ENCODE measurements at places on chromosomes 3 and 15.

- no peak for DNase-seq
Observed at GRCh38 chr3:52986049-52986448, 59.8 kb downstream of the SFMBT1 start.

DNA sequence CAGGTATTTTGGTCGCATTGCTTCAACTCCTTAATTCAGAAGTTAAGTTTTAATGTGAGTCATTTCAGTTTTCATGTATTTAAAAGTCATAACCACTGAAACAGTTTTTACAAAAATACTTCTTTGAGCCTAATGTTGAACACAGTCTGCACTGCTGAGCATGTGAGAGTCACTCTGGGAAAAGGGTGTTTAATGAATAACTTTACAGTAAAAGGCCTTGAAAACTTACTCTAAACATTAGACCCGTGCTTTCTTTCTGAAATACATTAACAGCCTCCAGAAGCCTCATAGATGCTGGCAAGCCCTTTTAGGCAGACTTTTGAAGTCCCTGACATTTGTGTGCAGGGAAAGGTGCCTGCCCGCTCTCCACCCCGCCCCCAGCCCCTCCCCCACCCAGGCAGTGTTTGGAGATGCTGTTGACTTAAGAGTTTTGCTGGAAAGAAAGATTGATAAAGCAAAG lies 68.9 kb upstream of the NR2F2 start:
- DNase-seq, result no peak

GRCh38 chr3:55309336-55309735 lies 177.8 kb downstream of the WNT5A start:
- DNase-seq, result no peak

- DNase-seq, result no peak
Observed at GRCh38 chr3:160162440-160162839, 62.8 kb upstream of the C3orf80 start.

- DNase-seq, result peak; percentile 18
Observed at GRCh38 chr3:119529883-119530282, 29.5 kb downstream of the CD80 start.

Data from astrocyte of the spinal cord (primary cell).